ENCODE measurements at places on chromosomes 3 and 15. TPM values are rescaled to one million over a fixed set of nuclear protein-coding genes. Genes with fewer than 3 reads are reported as not detected.

Gene GOLGA6L6
- not detected for total RNA-seq

Gene PRSS50
- 3.1 TPM for total RNA-seq

Gene NANOGP8
- not detected for total RNA-seq

DNA sequence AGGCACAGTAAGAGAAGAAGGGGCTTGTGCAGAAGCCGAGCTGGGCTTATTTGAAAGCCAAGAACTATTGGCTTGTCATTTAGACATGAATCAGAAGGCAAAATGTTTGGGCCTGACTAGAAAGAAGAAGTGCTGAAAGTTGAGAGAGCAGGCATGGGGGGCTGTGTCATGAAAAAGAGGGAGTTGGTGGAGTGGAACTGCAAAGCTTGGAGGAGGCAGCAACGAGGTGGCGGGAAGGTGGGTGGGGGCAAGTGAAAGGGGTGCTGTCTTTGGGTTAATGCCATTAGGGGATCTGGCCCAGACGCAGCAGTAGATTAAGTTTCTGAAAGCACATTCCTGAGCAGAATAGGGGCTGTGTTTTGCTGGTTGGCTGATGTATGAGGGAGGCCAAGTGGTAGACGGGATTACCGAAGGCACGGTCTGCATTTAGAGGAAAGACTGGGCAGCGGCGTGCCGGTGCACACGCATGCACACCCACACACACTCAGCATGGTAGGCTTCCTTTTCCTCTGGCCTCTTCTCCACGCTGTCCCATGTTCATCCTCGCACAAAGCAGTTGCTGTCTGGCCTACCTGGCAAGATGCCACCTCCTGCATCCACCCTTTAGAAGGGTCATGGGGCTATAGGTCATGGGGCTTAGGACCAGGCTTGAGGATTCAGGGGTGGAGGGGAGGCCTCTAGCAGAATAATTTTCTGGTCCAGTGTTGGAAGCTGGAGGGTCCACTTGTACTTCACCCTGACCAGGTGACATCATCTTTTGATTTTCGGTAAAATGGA lies 43.0 kb downstream of the BOC start:
- no peak for DNase-seq

GRCh38 chr15:69085325-69086081 lies 71.0 kb downstream of the NOX5 start:
- no peak for DNase-seq

DNA sequence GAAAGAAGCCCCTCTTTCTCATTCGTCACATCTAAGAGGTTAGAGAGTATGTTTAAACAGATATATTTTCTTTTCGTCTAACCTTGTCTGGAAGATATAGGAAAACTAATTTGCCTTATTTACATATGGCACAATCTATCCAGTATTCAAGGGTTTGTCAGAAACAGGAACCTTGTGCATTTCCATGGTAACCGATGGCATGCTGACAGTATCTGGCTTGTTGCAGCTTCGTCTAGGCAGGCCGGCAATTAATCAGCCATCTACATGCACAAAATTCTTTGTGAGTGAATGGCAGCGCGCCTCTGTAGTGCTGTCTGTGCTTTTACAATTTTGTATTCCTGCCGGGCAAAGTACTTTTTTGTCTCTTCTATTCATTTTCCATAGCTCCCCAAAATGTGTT lies 294.0 kb upstream of the SOX2 start:
- no peak for DNase-seq

DNA sequence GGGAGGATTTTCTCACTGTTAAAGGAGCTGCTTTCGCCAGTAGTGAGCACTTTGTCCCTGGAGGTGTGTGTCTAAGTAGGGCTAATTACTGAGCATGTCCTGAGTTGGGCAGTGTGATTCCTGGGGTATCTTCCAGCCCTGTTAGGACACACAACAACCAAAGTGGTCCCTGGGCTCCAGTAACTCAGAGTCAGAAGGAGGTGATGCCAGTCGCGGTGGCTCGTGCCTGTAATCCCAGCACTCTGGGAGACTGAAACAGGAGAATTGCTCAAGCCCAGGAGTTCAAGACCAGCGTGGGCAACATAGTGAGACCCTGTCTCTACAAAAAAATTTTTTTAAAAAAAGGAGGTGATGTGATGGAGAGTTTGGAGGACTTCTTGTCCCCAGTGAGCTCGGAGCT lies 37.5 kb downstream of the PML start:
- no peak for DNase-seq

Gene NRG4
- 20.5 TPM for total RNA-seq

- no peak for DNase-seq
Measured at GRCh38 chr3:108485146-108485545, 25.2 kb downstream of the MYH15 start.

Gene ERC2
- total RNA-seq, result 4.7 TPM

GRCh38 chr15:81612631-81613030 lies 238.6 kb upstream of the TMC3 start:
- DNase-seq, result no peak

Gene EPHA6
- total RNA-seq, result 2.0 TPM

Gene OXTR
- total RNA-seq, result 0.33 TPM

GRCh38 chr15:74376226-74376625 lies 8.8 kb upstream of the CYP11A1 start:
- no peak for DNase-seq

- no peak for DNase-seq
Measured at GRCh38 chr3:4688411-4688810, 195.3 kb downstream of the ITPR1 start.

GRCh38 chr3:10192953-10193691 lies 28.4 kb downstream of the IRAK2 start:
- no peak for DNase-seq

DNA sequence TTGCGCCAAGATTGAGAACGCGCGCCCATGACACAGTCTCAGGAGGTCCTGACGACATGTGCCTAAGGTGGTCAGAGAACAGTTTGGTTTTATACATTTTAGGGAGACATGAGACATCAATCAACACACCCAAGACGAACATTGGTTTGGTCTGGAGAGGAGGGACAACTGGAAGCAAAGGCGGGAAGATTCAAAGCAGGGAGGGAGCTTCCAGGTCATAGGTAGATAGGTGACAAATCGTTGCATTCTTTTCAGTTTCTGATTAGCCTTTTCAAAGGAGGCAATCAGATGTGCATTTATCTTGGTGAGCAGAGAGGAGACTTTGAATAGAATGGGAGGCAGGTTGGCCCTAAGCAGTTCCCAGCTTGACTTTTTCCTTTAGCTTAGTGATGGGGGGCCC lies 828.4 kb upstream of the DPPA4 start:
- DNase-seq, result peak; percentile 16

DNA sequence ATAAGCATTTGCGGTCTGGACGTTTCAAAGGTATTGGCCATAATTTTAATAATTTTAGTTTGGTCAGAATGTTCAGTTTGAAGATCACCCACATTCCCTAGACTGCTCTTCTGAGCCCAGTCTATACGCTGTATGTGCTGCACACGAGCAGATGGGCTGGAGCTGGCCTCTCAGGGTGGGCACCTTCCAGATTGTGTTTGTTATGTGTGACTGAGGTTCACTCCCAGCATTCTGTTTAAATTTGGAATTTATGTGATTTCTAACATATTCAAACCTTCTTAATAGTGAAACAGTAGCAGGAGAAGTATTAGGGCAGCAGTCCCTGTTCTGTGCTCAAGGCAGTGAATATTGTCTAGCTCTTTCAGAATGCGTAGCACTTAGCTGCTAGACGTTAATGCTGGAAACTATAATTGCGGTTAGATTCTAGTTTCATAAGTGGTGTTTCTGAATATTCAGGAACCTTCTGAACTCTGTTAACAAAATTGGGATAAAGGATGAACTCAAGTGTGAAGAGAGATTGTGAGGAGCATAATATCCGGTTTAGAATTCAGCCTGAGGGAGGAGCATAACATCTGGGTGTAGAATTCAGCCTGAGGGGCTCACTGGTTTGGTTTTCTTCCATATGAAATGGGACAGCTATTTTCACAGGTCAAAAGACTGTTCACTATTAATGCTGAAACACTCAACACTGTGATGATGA lies 68.6 kb upstream of the RPL35A start:
- no peak for DNase-seq

GRCh38 chr3:40801284-40801741 lies 276.6 kb downstream of the ZNF621 start:
- no peak for DNase-seq

DNA sequence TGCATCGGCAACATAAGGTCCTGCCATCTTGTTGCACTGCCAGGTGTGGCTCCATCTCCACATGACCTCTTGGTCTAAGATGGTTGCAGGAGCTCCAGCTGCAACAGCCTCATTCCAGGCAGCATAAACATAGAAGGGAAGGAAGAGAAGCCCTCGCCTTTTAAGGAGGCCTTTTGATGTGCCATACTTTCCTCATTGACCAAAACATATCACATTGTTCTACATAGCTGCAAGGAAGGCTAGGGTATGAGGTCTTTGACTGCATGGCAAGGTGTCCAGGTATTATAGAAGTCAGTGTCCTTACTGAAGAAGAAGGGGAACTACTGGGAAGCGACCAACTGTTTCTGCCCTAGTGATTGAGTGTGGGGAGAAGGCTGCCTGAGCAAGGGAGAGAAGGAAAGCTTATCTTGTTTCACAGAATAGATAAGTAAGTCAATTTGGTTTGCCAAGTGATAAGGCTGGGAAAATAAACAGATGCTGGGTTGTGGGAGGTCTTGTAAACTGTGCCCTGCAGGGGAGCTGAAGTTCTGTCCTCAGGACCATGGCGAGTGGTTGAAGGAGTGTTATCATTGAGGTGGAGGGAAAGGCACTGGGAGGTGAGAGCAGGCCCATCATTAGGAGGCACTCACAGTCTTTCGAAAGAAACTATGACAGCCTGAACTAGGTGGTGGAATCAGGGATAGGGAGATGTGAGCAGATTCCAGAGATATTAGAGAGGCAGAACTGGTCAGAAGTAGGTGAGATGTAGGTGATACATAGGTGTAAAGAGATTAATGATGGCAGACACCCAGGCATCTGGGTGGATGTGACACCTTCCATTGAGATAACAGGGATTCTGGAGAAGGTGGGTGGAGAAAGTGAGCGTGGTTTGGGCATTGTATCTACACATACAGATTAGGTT lies 93.8 kb upstream of the IGF1R start:
- DNase-seq, result peak; percentile 54

- no peak for DNase-seq
Measured at GRCh38 chr3:95399585-95399984, 1336.7 kb downstream of the NSUN3 start.

GRCh38 chr15:42100021-42100800 lies 5.8 kb upstream of the PLA2G4D start:
- no peak for DNase-seq

DNA sequence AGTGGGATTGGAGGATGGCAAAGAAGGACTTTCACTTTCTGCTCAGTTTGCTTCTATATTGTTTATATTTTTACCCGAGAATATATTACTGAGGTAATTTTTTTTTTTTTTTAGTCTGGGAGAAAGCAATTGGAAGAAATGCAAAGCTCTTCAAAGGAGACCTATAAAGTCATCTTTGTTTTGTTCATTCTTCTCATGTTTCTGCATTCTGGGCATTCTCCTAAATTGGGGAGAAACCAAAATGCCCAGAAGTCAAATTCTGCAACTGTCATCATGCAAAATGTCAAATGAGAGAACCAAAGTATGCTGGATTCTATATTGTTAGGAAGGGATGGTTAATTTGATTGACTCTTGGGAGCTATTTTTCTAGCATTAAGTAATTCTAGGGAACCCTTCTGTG lies 168.3 kb upstream of the TSC22D2 start:
- no peak for DNase-seq

DNA sequence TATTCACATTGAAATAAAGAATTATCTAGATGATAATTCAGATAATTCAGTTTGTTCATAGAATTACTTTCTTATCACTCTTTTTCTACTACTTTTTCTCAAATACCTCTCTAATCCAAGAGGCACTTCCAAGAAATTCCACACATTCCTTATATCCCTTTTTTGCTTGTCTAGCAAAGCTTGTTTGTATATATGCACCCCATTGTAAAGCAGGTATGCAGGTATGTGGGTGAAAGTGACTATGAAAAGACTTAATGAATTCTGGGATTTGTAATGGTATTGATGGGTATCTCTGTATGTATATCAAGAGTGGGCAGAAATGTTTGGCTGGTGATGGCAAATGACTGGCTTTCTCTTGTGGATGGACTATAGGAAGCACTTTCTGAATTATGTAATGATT lies 94.1 kb upstream of the FGF7 start:
- no peak for DNase-seq

Gene EPHB1
- 1.3 TPM for total RNA-seq

- DNase-seq, result peak; percentile 41
Measured at GRCh38 chr15:74610302-74610951, 5.2 kb upstream of the CLK3 start.

DNA sequence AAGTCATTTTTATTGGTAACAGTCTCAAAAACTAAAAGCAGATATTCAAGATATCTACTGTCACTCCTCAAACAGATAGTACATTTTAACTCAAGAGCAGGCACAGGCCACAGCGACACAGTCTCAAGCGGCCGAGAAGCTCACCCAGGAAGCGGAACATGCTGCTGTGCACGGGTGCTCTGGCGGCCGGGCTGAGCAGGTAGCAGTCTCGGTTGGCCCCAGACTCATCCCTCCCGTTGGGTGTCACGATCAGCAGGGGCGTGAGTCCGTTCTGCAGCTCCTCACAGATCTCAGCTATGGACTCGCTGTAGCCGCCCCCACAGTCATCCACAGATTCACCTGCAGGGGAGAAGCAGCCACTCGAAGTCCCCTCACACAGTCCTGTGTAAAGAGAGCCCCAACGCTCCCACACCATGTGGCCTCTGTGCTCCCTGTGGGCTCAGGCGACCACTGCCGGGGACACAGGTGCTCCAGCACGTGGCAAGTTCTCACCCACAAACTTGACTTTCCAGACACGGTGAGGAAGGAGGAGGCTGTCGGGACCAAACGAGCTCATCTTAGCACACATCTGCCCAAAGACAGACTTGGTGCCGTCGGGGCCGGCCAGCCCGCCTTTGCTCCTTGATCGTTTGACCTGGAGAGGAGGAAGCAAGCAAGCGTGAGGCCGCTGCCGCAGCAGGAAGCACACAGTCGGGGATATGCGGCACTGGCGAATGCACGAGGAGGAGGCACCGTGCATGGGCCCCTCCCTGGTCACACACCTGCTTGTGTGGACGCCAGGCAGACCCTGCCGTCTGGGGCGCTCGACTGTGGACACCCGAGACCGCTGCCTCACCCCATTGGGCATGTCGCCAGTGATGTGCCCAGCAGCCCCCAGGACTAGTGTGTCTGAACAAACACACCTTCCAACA lies 17.7 kb upstream of the OCA2 start:
- no peak for DNase-seq

DNA sequence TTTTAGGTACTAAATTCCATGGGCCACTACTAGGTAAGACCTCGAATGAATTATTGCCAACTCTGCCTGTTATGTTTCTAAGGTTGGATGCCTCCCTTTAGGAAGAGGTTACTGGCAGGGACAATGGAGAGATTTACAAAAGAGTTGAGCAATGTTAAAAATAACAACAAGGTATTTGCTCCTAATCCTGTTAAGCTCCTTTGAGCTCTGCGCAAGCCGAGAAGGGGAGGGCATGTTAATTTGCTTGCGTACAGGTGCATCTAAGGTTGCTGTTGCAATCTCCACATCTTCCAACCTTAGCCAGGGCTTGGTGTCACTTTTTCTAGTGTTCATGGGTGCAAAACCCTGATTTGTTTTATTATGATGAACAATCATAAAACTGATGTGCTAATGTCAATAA lies 161.5 kb upstream of the TPM1 start:
- no peak for DNase-seq

- no peak for DNase-seq
Measured at GRCh38 chr3:110106805-110107204, 769.5 kb upstream of the DPPA4 start.

Gene TM4SF4
- total RNA-seq, result 149 TPM

Gene LEO1
- 5.7 TPM for total RNA-seq

Gene EXD1
- total RNA-seq, result not detected

- peak; percentile 12 for DNase-seq
Measured at GRCh38 chr3:143119974-143120715, 574 bp downstream of the CHST2 start.

Gene PLSCR5
- not detected for total RNA-seq

Measured in body of pancreas (tissue), 4 donors.